ENCODE measurements at places on chromosomes 5 and 9.

- no peak for DNase-seq
Measured at GRCh38 chr9:134347996-134348395, 21.7 kb downstream of the RXRA start.

- DNase-seq, result no peak
Measured at GRCh38 chr5:55063220-55063863, 39.1 kb upstream of the GZMA start.

DNA sequence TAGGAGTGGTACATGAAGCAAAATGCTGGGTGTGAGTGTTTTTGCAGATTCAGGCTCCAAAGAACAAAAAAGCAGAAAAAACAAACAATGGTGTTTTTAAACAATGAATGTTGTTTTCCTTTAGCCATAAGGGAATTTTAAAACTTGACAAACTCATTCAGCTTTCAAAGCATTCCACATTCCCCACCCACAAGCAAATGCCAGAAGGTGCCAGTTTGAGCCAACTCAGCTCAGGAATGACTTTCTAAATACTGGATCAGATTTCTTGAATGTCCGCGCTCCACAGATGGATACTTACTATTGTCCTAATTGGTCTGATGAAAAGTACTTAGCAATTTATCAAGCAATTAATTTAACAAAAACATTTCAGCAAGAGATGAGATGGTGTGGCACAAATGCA lies 12.9 kb upstream of the MOB3B start:
- no peak for DNase-seq

- DNase-seq, result no peak
Measured at GRCh38 chr9:136019681-136020060, 58.5 kb upstream of the UBAC1 start.

DNA sequence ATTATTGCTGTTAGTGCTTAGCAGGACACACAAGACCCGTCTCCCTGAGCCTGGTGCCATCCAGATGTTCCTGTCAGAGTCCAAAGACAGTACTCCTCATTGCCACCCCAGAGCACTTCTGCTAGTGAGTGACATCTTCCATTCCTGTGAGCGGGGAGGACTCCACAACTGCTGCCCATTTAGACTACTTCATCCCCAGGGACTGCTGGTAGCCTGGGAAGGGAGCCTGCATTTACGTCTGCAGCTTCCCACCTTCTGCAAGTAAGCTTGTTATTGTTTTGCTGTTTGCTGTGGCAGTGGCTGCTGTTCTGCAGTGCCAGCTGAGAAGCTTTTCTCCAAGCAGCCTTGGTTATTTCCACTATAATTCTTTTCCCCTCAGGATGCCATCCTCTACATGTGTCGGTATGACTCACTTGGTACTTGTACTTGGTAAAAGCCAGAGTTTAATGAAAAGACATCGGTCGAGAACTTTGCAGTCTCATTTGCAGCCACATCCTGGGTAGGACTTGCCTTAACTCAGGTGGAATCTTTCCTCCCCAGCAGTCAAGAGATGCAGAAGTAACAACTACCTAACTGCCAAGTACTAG lies 10.6 kb upstream of the MAP1B start:
- no peak for DNase-seq

All from effector memory CD4-positive, alpha-beta T cell (primary cell).